ENCODE measurements at places on chromosomes 11 and 22.

GRCh38 chr11:31337806-31338205 is 31.7 kb downstream of the DCDC1 start:
- DNase-seq = no peak

DNA sequence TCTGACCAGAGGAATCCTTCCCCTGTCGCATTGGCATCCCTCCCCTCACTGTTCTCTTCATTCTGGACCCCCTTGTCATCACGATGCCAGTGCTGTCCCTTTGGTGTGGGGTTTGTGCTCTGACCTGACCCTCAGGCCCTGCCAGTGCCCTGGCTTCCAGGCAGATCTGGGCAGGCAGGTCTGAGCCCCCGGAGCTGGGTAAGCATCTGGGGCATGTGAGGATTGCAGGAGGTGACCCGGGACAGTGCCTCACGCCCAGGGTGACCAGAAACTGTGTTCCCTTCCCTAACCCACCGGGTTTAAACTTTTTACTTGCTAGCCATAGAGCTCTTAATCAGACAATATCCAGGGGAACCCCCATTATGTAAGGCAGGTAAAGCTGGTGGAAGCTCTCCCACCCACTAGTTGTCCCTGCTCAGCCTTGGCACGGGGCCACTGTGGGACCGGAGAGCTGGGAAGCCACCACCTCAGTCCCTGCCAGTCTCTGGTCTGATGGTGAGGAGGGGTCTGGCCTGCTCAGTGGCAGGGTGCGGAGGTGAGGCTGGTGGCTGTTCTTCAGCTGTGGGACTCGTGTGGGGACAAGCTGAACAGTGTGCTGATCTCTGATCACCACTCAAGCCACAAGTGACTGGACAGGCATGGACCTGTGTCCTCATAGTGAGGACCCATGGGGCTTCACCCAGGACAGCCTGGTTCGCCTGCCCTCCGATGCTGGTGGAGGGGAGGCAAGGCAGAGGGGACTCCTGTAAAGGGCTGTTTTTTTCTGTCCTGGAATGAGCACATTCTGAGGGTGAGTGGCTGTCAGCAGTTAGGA is 38.0 kb downstream of the BCR start:
- DNase-seq = no peak

DNA sequence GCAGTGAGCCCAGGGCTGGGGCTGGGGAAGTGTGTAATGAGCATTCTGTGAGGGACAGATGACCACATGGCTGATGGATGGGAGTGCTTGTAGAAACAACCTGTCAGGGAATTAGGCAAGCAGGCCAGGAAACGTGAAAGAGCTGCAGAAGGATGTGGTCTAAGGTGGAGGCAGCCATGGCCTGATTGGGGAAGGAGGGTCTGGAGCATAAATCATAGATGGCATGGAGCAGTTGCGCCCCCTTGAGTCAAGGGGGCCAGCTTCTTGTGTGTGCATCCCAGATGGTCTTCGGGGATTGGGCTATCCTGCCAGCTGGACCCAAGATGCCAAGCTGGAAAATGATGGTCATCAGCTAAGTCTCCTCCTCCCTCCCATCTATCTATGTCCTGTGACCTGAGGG is 119.4 kb upstream of the CLPB start:
- no peak for DNase-seq

GRCh38 chr11:44931466-44931865 is 19.2 kb downstream of the TP53I11 start:
- DNase-seq = no peak

DNA sequence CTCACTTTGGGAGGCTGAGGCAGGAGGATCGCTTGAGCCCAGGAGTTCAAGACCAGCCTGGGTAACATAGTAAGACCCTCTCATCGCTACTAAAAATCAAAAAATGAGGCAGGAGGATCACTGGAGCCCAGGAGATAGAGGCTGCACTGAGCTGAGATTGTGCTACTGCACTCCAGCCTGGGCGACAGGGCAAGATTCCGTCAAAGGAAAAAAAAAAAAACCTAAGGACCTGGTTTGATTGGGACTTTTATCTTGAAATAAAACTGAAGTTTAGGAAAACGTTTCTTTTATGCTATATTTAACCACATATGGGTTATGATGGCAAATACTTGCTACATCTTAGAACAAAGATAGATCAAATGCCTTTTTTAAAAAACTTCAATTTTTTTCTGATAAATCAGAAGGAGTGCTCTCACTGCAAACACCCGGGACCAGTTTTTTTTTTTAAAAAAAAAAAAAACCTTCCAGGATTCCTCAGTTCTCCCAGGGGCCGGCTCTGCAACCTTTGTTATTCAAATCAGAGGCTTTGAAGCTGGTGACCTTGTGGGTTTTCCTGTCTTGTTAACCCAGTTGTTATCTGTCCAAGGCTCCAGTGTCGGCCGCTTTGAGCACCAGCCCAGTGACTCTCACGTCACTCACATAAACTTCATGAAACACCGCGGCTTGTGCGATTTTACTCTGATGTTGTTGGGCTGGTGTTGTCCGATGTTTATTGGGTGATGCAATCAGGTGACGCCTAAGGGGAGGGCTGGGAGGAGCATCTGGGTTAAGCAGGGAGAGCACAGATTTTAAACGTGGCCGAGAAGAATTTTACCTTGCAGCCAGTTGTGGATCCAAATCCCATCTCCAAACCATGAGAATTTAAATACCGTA is 24.7 kb upstream of the SLC22A12 start:
- DNase-seq = no peak

DNA sequence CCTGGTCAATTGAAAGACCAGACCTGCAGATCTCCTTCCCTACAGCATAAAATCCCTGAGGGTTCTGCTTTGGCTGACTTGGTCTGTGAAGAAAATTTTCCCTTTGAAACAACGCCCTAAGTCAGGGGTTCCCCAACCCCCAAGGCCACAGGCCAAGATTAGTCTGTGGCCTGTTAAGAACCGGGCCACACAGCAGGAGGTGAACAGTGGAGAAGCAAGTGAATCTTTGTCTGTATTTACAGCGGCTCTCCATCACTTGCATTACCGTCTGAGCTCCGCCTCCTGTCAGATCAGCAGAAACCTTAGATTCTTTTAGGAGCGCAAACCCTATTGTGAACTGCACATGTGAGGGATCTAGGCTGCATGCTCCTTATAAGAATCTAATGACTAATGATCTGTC is 38.2 kb downstream of the CCDC83 start:
- no peak for DNase-seq
